ENCODE measurements at places on chromosomes 1 and 21. TPM values are rescaled to one million over a fixed set of nuclear protein-coding genes. Genes with fewer than 3 reads are reported as not detected.

NGF gene
- 10.4 TPM for total RNA-seq

NBPF3 gene
- 10.0 TPM for total RNA-seq

MYOG gene
- 0.11 TPM for total RNA-seq

GPR89B gene
- 24.6 TPM for total RNA-seq

PADI1 gene
- 0.79 TPM for total RNA-seq

TCHH gene
- total RNA-seq: 0.06 TPM

OR2AK2 gene
- total RNA-seq: 1.1 TPM

MIGA1 gene
- total RNA-seq: 21.9 TPM

COL11A1 gene
- total RNA-seq: 164 TPM

STYXL2 gene
- 0.69 TPM for total RNA-seq

SLC44A5 gene
- total RNA-seq: 37.7 TPM

AJAP1 gene
- total RNA-seq: 25.4 TPM

BROX gene
- total RNA-seq: 84.2 TPM

KDF1 gene
- total RNA-seq: not detected

EFNA1 gene
- 14.8 TPM for total RNA-seq

ATP8B2 gene
- total RNA-seq: 44.2 TPM

GLIS1 gene
- total RNA-seq: 0.59 TPM

CBS gene
- total RNA-seq: 29.1 TPM

LCE1C gene
- total RNA-seq: not detected

CLCA4 gene
- total RNA-seq: 1.6 TPM

HECTD3 gene
- total RNA-seq: 17.0 TPM

PDE4B gene
- total RNA-seq: 181 TPM

GPR37L1 gene
- total RNA-seq: 3.1 TPM

B3GALT2 gene
- 11.6 TPM for total RNA-seq

CYP4Z1 gene
- total RNA-seq: 1.1 TPM

DYNLT5 gene
- 25.4 TPM for total RNA-seq

FAM163A gene
- total RNA-seq: 1.9 TPM

ACTL8 gene
- not detected for total RNA-seq

LRRC8B gene
- 9.3 TPM for total RNA-seq
